ENCODE measurements at places on chromosomes 6 and 20.

GRCh38 chr6:43386492-43386891, 17.0 kb upstream of the ZNF318 start:
- no peak for DNase-seq

- no peak for DNase-seq
Observed at GRCh38 chr6:11586117-11586516, 48.6 kb downstream of the TMEM170B start.

DNA sequence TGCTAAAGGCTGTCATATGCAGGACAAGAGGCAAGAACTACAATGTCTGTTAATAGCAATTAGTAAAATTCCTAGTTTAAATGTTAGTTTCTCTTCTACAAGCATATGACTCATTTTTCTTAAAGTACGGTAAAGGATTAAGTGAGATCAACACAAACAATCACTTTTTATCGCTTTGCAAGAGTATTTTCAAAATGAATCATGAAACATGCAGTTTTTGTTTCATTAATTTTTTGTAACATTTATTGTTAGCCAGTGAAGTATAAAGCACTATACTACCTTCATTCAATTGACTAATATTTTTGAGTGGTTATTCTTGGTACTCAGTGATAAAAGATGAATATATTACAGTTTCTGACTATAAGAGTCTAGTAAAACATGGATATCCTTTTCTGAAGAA, 138.6 kb downstream of the AHI1 start:
- DNase-seq = peak; percentile 7

- DNase-seq = no peak
Observed at GRCh38 chr6:15270402-15270801, 24.5 kb downstream of the JARID2 start.

GRCh38 chr20:48615871-48616270, 211.9 kb downstream of the PREX1 start:
- DNase-seq = no peak

DNA sequence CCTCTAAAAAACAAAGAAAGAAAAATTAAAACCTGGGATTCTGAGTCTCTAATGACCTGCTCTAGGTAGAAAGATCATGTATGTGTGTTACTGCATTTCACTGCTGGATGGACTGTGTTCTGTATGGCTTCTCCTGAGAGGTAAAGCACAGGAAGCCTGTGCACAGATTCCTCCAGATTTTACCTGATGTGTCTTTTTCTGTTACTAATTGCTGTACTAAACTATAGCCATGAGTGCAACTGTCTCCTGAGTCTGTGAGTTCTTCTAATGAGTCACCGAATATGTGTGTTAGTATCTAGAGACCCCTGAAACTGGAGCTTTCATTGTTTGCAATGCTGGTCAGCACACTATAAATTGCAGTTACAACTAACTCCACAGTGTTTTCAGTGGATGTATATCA, 270.8 kb downstream of the CDKAL1 start:
- DNase-seq = no peak

DNA sequence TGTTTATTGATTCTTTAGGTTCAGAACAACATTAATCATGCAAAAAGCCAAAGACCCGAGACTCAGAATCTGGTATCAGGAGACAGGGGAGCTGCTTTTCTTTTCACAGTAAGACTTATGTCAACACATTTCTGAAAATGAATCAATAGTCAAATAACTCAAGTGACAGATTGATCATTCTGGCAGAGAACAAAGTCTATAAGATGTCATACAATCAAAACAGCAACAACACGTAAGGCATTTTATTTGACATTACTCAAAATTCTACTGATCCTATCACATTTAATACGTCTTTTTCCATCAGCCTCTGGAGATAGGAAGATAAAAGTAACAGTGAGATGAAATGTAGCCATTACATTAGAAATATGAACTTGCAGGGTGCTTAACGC, 93.4 kb upstream of the EEF1E1 start:
- no peak for DNase-seq

DNA sequence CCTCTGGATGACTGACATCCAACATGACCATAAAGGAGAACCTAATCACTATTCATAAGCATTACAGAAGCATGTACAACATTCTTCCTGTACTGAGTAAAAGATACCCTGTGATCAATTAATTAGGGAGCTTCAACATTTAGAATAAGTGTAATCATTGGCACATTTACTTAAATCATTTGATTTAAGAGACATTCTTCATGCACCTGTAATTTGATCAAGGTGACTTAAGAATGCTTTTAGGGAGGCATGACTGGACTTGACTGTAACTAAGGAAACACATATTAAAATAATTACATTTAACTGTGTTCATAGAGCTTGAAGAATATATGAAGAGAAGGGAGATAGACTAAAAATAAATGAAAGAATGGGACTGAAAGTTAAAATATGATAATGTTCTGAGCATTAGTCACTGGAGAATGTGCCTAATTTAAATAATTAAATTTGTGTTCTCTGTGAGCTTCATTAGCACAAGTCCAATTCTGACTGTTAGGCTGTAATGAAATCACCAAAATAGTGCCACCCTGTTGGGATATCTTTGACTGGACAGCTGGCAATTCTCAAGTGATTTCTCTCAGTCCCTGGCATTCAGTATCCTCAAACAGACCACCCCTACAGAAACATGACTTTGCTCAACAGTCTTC, 295.5 kb upstream of the ADGRB3 start:
- no peak for DNase-seq

DNA sequence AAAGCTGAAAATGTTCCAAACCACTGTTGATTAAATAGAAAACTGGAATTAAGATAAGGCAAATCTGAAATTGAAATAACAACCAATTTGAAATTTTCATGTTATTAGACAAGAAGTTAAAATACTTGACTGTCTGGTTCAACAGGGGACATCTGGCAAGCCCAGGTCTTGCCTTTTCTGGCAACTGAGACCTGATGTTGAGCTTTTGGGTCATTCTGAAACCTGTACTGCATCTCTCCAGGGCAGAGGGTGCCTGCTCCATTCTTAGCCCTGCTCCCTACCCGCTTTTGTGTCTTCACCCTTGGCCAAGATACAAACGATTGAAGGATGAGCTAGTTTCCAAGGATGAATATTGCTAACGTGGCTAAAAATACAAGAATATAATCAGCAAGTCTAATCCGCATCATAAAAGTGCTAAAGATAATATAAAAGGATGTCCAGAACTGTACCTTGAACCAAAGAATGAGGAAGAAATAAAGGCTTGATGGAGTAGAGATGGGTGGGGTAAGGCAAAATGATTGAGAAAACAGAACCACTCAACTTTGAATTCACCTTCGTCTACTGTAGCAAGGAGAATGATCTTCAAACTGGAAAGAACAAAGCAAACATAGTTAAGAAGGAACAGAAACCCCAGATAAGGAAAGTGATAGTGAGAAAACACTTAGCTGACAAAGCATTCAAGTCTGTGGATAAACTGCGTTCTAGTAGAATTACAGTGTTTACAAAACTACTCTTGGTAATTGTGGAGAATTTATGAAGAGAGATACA, 109.8 kb upstream of the MAN1A1 start:
- DNase-seq = no peak

DNA sequence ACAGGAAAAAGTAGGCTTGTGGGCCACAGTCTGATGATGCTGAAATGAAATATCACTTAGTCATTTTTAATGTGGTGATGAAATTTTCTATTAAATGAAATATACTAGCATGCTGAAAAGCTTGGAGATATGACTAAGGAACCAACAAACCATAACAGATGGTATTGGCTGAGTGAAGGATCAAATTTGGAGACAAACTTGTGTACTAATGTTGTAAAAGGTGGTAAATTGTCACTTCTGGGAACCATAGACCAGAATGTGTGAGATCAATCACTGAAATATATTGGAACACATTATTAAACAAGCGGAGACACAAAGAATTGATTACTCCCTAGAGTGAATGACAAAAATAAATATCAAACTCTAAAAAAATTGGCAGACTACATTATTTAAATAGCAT, 232.4 kb downstream of the DOK5 start:
- DNase-seq = no peak

- no peak for DNase-seq
Observed at GRCh38 chr6:108789475-108789874, 58.7 kb upstream of the ARMC2 start.

DNA sequence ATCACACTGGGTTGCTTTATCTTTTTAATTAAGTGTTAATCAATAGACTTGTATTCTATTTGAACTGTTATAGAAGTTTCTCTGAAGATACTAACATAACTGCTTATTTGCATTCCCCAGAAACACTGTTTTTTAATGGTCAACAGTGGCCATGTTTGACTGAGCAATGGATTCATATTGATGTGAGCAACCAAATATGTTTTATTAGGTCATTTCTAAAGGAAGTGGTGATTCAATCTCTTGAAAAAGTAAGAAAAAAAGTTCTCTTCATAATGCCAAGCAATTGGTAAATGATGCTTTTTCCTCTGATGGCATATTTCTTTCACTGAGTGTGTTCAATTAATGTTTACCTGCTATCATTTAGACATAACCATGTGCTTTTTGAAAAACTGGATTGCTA, 593.0 kb upstream of the CITED2 start:
- DNase-seq = no peak

DNA sequence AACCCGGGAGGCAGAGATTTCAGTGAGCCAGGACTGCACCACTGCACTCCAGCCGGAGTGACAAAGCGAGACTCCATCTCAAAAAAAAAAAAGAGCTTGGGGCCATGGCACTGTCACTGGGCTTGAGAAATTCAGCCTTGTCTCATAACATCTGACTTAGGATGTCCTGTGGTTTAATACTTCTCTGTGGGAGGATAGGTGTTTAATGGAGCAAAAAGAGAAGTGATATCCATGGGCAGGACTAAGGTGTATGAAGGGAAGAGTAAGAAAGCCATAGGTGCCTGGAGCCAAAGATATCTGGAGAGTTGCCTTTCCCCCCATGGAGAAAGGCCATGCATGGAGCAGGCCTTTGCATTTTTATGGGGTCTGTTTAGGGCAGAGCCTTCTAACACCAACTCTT, 11.2 kb downstream of the BMP6 start:
- no peak for DNase-seq

DNA sequence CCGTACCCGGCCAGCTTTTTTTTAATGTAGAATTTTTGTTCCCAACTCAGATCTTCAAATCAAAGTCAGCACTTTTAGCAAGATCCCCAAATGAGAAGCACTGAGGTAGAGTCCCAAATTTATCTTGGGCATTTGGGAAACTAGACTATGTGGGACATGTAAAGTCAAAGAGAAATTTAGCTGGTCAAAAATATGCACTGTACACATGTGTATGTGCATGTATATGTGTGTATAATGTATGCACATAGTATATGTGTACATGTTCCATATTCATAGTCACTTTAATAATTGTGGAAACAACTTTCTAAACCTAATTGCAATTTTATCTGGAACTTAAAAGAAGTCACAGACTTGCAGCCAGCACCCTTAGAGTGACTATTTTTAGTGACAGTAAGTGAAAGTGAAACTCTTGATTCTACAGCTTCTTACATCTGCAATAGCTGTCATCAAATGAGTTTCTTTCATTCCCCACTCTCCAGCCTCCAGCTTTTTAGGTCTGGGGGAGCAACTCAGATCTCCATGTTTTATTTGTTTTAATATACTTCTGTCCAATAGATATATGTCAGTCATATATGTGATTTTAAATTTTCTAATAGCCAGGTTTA, 53.6 kb downstream of the CDC40 start:
- no peak for DNase-seq

GRCh38 chr20:49276161-49276960, 1.5 kb downstream of the ZNFX1 start:
- no peak for DNase-seq

DNA sequence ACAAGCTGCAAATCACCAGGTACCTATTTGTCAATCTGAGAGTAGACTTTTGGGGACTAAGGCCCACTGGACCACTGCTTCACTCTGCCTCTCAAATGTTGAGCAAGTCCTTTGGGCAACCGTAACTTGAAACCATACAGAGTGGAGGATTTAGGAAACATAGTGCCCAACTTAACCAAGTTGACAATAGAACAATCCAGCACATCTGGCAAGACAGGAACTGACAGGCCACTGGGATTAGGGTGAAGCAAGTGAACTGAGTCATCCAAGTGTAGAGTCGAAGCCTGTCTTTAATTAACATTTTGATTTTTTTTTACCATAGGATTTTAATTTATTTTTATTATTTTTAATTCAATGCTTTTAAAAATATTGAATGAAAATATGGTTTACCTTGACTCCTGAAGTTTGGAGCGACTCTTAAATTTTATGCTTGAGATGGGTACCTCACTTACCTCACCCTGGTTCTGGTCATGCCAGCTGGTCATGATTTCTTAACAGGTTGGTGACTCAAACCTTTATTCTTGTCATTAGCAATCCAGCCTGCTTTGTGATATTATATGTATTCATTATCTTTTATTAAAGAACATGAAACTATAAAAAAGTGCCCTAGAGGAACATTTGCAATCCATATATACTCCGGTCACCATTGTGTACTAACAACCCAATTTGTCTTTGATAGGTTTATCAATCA, 312.1 kb upstream of the DEFB112 start:
- DNase-seq = no peak

DNA sequence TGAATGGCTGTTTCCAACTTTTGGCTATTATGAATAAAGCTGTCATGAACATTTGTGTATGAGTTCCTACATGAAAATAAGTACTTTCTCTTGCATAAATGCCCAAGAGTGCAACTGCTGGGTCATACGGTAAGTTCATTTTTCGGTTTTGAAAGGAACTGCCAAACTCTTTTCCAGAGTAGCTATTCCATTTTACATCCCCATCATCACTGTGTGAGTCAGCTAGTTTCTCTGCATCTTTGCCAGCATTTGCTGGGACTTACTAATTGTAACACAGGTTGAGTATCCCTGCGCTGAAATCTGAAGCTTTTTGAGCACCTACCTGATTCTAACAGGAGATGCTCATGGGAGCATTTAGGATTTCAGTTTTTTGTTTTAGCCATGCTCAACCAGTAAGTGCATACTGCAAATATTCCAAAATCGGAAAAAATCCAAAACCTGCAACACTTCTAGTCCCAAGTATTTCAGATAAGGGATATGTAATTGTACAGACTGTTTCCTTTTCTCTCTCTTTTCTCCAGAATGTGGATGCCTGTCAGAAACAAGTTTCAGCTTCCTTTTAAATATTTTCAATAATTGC, 118.4 kb downstream of the DTNBP1 start:
- DNase-seq = no peak

DNA sequence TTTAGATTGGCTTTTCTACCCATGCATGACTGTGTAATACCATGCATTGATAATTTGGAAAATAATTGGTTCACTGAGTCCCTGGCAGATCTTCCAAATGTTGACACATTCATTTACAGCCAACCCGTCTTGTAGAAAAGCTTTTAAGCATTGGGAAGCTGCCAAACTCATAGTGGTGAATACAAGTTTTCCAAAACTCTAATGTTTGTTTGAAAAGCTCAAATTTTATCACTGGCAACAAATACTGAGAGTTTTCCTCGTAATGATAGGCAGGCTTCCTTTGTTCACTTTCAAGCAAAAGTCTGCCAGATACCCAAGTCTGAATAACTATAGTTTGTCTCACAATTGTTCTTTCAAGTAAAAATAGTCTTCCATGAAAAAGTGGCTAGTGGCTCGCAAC, 143.0 kb downstream of the FIG4 start:
- no peak for DNase-seq

Data from RWPE1 (cell line).